ENCODE measurements at places on chromosomes 7 and 10. TPM values are rescaled to one million over a fixed set of nuclear protein-coding genes. Genes with fewer than 3 reads are reported as not detected.

DNA sequence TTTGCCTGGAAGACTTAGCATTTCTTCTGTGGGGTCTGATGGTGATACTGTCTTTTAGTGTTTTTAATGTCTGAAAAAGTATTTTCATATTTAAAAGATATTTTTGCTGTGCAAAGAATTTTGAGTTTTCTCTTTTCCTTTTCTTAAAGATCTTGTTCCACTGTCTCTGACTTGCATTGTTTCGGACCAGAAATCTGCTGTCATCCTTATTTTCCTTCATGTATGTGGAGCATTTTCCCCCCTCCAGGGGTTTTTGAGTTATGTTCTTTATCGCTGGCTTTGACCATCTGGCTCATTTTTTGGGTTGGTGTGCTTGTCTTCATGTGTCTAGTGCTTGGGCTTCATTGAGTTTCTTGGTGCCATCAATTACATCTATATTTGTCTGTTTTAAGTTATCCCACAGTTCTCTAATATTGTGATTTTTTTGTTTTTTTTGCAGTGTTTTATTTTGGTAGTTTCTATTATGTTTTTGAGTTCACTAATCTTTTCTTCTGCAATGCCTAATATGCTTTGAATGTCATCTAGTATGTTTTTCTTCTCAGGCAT is 119.9 kb downstream of the MGMT start:
- H3K4me3 ChIP-seq, result no peak overlapping the region
- H3K36me3 ChIP-seq, result no peaks in the 10 kb centered on the region
- DNase-seq, result no peak
- no peaks in the 10 kb centered on the region for H3K27me3 ChIP-seq
- no peak overlapping the region for H3K27ac ChIP-seq

DNA sequence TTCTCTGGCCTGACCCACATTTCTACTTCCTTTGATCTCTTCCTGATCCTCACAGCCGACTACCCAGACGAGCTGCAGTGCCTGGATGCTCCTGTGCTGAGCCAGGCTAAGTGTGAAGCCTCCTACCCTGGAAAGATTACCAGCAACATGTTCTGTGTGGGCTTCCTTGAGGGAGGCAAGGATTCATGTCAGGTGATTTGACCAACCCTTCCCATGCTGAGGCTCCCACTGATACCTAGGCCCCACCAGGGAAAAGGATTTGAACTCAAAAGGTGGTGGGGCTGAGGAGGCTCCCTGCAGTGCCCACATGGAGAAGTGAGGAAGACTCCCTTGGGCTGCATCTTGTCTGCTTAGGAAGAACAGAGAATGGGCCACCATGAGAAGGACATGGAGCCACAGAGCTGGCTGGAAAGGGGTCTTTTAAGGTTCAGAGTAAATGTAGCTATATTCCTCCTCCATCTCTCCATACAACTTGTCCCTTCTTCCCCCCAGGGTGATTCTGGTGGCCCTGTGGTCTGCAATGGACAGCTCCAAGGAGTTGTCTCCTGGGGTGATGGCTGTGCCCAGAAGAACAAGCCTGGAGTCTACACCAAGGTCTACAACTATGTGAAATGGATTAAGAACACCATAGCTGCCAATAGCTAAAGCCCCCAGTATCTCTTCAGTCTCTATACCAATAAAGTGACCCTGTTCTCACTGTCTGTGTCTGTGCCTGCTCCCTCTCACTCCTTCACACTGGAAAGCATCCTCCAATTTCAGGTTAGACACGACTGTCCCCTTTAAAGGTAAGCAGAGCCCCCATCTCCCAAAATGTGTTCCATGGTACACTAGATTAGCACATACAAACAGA is 3.3 kb downstream of the PRSS1 start:
- no peak overlapping the region for H3K4me3 ChIP-seq
- no peaks in the 10 kb centered on the region for H3K36me3 ChIP-seq

DNA sequence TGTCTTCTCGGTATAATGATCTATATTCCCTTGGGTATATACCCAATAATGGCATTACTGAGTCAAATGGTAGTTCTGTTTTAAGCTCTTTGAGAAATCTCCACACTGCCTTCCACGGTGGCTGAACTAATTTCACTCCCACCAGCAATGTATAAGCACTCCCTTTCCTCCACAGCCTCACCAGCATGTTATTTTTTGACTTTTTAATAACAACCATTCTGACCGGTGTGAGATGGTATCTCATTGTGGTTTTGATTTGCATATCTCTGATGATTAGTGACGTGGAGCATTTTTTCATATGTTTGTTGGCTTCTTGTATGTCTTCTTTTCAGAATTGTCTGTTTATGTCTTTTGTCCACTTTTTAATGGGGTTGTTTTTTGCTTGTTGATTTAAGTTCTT is 33.6 kb downstream of the KIAA1217 start:
- no peak for DNase-seq
- H3K4me3 ChIP-seq, result no peak overlapping the region
- peaks cover 2% of the 10 kb centered on the region for H3K4me1 ChIP-seq
- H3K27me3 ChIP-seq, result no peaks in the 10 kb centered on the region

- H3K27ac ChIP-seq, result no peak overlapping the region
- no peaks in the 10 kb centered on the region for H3K36me3 ChIP-seq
- no peak for DNase-seq
Measured at GRCh38 chr7:66604198-66604597, 24.5 kb upstream of the KCTD7 start.

DNA sequence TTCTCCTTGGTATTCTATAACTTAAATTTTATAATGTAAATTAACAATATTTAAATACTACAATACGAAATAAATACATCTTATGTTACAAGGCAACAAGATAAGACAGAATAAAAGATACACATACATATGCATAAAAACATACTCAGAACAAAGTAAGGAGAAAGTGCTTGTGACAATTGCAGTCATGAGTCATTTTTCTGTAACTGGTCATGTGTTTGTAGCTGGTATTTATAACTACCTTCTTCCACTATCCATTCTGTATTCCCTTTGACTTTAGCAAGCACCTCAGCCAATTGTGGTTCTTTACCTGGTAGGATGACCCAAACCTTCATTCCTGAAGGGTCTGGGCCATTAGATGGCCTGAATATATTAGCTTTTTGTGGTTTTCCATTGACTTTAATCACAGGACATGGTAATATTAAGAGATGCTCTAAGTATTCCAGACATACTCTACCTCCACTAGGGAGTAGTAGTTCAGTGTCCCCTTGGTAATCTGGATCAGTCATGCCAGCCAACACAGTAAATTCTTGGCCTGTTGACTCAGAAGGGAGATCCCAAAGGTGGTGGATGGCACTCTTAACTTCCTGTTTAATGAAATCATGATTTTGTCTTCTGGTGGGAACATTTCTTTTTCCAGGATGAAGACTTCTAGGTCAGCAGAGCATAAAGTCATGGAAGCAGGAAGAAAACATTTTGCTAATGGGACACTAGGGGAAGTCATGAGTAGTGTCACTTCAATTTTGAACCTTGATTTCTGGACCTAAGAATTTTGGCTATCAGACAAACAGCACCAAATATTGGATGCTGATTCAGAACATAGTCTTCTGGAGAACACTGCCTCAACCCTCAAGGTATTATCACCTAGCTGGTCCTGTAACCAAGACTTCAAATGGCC is 733.7 kb upstream of the IGFBP3 start:
- no peaks in the 10 kb centered on the region for H3K27me3 ChIP-seq
- H3K4me3 ChIP-seq, result no peak overlapping the region
- H3K27ac ChIP-seq, result no peak overlapping the region
- H3K36me3 ChIP-seq, result no peaks in the 10 kb centered on the region
- H3K4me1 ChIP-seq, result no peaks in the 10 kb centered on the region
- DNase-seq, result no peak

GRCh38 chr10:24448351-24448999 is 239.5 kb downstream of the KIAA1217 start:
- no peaks in the 10 kb centered on the region for H3K4me1 ChIP-seq
- H3K36me3 ChIP-seq, result no peaks in the 10 kb centered on the region
- no peaks in the 10 kb centered on the region for H3K27me3 ChIP-seq
- no peak overlapping the region for H3K4me3 ChIP-seq

DNA sequence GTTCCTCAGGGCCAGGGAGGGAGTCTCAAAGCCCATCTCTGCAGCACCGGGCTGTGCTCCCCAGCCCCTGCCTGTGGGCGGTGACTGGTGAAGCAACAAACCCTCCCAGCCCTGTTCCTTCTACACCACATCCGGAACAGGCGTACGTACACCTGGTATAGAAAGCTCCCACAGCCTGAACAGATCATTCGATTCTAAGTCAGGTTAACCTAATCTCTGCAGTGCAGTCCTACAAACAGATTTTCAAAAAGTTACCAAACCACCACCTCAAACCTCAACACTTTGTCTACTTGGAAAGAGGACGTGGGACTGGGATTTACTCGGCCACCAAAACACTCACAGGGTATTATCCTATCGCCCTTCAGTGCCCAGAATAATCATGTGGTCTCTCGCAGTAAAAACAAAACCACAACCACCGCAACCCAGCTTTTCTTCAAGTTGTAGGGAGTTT is 238.4 kb downstream of the DIP2C start:
- no peak overlapping the region for H3K27ac ChIP-seq
- H3K36me3 ChIP-seq, result no peaks in the 10 kb centered on the region
- DNase-seq, result no peak

DNA sequence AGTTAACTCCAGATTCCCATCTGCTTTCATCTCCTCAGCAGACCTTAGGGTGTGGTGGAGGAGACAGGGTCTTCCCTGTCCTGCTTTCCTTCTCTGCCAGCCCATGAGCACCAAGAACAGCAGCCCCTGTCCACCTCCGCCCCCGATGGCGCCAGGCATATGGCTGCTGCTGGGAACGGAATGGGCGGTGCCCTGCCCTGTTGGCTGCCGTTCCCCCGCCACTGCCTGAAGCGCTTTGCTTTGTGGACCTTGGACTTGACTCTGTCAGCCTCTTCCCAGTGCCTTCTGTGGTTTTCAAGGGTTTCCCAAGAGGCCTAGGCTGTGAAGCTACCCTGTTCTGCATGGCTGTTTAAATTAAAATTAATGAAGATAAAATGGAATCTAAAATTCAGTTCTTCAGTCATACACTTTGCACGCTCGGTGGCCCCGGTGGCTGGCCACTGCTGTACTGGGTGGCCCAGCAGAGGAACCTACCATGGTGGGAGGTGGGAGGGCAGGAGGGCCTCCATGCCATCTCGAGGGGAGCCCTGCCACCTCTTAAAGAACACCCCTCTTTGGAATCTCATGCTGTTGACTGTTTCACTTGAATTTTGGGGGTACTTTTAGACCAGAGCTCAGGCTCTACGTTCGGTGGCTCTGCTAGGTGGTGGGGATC is 78.7 kb downstream of the NKX6-2 start:
- H3K36me3 ChIP-seq, result peaks cover 28% of the 10 kb centered on the region
- H3K4me3 ChIP-seq, result no peak overlapping the region
- H3K27me3 ChIP-seq, result no peaks in the 10 kb centered on the region
- DNase-seq, result no peak
- no peak overlapping the region for H3K27ac ChIP-seq
- no peaks in the 10 kb centered on the region for H3K4me1 ChIP-seq

DNA sequence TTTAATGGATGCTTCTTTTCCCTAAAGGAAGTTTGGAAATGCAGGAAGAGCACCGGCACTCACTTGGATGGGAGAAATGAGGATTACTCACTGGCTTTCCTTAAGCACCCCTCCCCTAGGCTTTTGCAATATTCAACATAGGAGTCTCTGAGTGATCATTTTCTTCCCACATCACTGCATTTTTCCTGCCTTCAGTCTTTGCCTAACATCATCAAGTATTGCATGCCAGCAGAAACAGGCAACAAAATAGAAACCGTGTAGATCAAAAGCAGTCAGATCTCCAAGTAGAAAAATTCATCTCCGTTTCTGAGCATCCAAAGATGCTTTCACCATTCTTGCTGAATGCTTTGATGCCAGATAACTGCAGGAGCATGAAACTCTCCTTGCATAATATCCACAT is 119.9 kb downstream of the ADCYAP1R1 start:
- no peak overlapping the region for H3K4me3 ChIP-seq
- H3K27me3 ChIP-seq, result no peaks in the 10 kb centered on the region
- no peaks in the 10 kb centered on the region for H3K36me3 ChIP-seq
- no peak overlapping the region for H3K27ac ChIP-seq
- no peak for DNase-seq
- no peaks in the 10 kb centered on the region for H3K4me1 ChIP-seq

- H3K27me3 ChIP-seq, result no peaks in the 10 kb centered on the region
- H3K36me3 ChIP-seq, result no peaks in the 10 kb centered on the region
- no peaks in the 10 kb centered on the region for H3K4me1 ChIP-seq
- H3K4me3 ChIP-seq, result no peak overlapping the region
- no peak for DNase-seq
- no peak overlapping the region for H3K27ac ChIP-seq
Measured at GRCh38 chr10:123574109-123574698, 92.0 kb upstream of the GPR26 start.

GRCh38 chr7:133696056-133696455 is 431.1 kb upstream of the LRGUK start:
- no peaks in the 10 kb centered on the region for H3K27me3 ChIP-seq
- no peak overlapping the region for H3K27ac ChIP-seq
- H3K4me3 ChIP-seq, result no peak overlapping the region
- H3K36me3 ChIP-seq, result no peaks in the 10 kb centered on the region

GRCh38 chr10:117886766-117887165 is 160.0 kb downstream of the RAB11FIP2 start:
- H3K27me3 ChIP-seq, result no peaks in the 10 kb centered on the region
- DNase-seq, result no peak
- H3K4me3 ChIP-seq, result no peak overlapping the region
- H3K27ac ChIP-seq, result no peak overlapping the region

DNA sequence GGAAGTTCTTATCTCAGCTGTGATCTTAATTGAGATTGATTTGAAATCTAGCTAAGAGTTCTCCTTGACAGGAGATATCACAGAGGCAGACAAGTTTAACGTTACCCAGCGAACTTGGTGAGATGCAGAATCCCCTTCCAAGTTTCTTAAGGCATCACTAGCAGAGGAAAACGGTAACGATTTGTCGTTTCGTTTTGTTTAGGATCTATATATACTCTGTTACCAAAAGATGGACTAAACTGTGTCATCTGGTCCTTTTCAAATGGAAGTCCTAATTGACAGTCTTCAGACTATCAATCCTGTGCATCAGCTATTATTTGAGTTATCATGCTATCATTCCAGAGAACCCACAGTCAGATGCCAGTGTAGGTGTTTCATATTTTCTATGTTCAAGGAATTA is 316.7 kb upstream of the SORCS1 start:
- H3K27me3 ChIP-seq, result no peaks in the 10 kb centered on the region
- H3K36me3 ChIP-seq, result no peaks in the 10 kb centered on the region
- H3K27ac ChIP-seq, result no peak overlapping the region
- H3K4me1 ChIP-seq, result no peaks in the 10 kb centered on the region
- DNase-seq, result no peak

Gene BTBD16
- not detected for total RNA-seq

Gene GBX1
- total RNA-seq, result not detected

Gene CYP2C8
- total RNA-seq, result not detected
